ENCODE measurements at places on chromosomes 11 and 22.

GRCh38 chr11:109851780-109852390 lies 241.3 kb upstream of the ZC3H12C start:
- DNase-seq = no peak

DNA sequence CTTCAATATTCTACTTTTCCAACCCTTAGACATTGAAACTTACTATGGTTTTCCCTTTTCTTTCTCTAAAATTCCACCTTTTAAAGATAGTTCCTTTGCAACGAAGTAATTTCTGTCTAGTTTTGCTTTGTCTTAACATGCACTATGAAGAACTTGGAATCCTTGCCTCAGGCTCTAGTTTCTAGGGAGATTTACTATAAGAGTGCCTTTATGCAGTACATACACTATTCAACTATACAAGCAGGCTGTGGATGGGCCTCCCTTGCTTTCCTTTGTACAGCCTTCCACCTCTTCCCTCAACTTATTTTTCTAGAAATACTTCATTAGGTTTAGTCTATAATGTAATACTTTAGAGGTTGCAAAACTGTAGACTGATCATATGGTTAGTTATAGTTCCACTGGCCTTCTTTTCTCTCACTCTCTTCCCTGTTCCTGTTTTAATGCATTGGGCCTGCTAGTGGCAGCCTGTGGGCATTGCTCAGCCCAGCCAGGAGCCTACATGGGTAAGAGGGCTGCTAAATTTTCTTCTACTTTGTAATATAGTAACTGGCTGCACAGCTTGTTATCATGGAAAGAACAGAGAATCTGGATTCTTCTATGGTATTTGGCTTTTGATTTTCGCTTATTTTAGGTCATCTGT lies 100.2 kb downstream of the C11orf87 start:
- DNase-seq = no peak

GRCh38 chr11:107017433-107018218 lies 650 bp downstream of the GUCY1A2 start:
- peak; percentile 37 for DNase-seq

DNA sequence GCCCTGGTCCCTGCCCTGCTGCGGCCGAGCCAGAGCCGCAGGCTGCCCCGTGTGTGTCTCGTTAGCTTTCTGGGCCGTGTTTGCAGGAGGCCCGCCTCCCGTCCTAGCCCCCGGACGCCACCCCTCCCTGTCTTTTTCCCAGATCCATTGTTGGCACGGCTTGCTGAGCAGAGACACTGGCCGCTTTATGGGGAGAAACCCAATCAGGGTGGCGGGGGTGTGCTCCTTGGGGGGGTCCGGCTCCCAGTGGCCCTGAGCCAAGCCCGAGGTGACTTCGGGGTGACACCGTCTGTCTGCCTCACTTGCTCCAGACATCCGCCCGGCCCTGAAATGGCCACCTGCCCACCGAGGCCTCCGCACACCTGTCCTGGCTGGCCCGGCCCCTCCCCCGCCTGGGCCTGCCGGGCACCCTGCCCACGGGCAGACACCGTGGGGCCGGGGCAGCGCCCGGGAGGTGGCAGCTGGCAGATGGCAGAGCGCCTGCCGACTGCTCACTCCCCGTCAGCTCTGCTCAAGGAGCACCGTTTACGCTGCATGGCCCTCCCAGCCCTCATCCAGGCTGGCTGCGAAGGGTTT lies 43.1 kb upstream of the PPARA start:
- DNase-seq = no peak

DNA sequence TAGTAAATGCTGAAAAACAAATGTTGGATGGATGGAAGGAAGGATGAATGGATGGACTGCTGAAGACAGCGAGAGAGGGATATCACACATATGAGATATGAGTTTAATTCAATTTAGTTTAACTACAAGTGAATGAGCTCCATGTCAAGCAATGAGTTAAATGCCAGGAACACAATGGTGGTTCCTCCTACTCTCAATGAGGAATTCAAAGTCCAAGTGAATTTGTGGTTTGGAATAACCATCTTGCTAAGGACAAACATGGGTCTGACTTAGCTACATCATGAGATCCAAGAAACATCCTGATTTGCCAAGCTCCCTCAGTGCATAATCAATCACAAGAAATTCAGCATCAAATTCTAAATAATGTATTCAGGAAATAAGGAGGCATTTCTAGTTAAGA lies 26.1 kb upstream of the PPP2R1B start:
- DNase-seq = no peak

DNA sequence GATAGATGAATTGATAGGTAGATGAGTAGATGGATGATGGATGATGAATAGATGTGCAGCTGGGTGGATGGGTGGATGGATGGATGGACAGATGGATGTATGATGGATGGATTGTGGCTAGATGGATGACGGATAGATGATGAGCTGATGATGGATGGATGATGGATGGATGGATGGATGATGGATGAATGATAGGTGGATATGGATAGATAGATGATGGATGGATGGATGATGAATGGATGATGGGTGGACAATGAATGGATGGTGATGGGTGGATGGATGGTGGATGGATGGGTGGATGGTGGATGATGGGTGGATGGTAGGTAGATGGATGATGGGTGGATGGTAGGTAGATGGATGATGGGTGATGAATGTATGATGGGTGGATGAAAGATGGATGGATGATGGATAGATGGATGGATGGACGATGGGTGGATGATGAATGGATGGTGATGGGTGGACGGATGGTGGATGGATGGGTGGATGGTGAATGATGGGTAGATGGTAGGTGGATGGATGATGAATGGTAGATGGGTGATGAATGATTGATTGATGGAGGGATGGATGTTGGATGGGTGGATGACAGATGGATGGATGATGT lies 1261.7 kb downstream of the BRD1 start:
- DNase-seq = no peak

- DNase-seq = no peak
Observed at GRCh38 chr11:34356913-34357700, 703 bp downstream of the ABTB2 start.

- no peak for DNase-seq
Observed at GRCh38 chr11:108322666-108323065, 99.8 kb downstream of the ATM start.

- no peak for DNase-seq
Observed at GRCh38 chr22:44449061-44449682, 48.9 kb downstream of the RTL6 start.

GRCh38 chr22:43263645-43264514 lies 76.9 kb upstream of the TTLL12 start:
- DNase-seq = peak; percentile 56

DNA sequence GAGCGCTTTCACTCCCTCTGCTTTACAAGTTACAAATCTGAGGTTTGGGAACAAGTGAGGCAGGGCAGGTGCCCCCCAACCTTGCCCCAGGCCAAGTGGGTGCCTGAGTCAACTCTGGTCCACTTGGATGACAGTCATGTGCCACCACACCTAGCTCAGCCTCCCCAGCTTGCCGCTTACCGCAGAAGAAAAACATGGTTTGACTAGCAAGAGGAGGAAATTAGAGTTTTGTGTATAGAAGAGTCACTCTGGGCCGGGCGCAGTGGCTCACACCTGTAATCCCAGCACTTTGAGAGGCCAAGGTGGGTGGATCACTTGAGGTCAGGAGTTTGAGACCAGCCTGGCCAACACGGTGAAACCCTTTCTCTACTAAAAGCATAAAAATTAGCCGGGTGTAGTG lies 27.7 kb upstream of the CHKA start:
- DNase-seq = no peak

GRCh38 chr11:11073996-11074395 lies 216.1 kb upstream of the ZBED5 start:
- DNase-seq = no peak

DNA sequence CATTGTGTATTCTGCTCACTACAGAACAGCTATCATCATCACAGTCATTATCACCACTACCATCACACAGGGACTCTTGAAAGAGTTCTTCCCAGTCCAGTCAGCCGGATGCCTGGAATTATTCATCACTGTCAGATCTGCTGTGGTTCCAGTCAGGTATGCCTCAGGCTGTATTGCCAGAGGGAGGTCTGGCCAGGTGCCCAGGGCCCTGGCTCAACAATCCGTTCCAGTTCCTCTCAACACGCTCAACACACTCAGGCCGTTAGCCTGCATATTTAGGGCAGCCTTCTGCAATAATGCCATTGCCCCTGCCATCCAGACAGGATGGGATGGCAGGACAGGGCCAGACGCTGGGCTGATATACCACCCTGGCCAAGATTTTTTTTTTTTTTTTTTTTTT lies 28.6 kb upstream of the RASL10A start:
- peak; percentile 60 for DNase-seq

DNA sequence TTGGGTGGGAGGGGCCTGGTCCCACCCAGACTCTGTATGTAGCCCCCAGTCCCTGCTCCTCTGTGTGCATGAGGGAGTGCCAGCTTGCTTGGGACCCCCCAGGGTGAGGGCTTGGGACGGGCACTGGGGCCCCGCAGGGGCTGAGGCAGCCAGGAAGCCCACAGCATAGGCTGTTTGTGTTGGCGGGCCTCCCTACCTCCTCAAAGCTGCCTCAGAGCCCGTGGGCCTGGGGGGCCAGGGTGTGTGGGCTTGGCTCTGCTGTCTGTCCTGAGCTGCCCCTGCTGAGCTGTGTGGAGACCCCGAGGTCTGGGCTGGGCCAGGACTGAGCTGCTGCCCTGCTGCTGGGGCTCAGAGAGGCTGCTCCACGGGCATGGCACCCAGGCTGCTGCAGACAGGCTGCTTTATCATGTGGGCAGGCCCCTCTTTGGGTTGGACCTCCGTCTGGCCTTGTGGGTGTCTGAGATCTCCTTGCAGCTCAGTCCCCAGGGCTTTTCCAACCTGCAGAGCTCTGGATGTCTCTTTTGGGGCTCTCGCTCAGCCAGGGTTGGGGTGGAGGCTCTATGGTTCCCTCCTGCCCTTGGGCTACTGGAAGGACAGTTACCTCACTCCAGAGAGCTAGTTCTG lies 3.3 kb downstream of the TSPAN4 start:
- DNase-seq = no peak

- DNase-seq = no peak
Observed at GRCh38 chr11:108558222-108558621, 35.3 kb downstream of the EXPH5 start.

GRCh38 chr22:27844656-27845591 lies 43.4 kb upstream of the MN1 start:
- DNase-seq = peak; percentile 79

DNA sequence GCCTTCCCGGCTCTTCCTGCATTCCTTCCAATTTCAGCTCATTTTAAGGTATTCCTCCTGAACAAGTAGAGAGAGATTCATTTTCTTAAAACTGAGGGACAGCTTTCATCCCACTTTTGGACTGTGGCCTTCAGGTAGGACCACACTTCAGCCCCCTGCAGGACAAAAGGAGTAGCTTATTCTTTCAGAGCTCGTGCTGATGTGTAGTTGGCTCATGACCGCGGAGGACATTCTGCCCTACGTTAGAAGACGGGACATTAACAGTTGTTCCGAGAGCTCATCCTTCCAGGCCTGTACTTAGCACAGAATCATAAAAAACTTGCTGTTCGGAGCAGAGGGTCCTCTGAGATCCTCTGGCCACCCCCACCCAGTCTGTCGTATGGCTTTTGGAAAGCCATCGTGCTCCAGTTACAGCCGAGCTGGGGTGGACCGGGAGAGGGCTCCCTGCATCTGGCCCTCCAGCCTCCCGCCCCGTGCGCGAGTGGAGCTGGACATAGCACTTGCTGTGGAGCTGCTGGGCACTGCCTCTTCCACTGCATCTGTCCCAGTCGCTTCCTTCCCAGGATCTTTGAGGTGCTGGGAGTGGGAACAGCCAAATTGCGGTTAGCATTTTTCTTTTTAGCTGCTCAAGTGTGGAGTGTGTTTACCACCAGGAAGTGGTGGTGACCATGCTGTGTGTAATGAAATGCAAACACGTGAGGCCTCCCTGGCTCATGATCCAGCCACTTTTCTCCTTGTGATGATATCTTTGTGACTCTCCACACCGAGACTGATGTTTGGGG lies 250.3 kb downstream of the TBC1D22A start:
- DNase-seq = no peak

- no peak for DNase-seq
Observed at GRCh38 chr22:47586038-47586437, 823.6 kb downstream of the TBC1D22A start.

- DNase-seq = peak; percentile 25
Observed at GRCh38 chr11:129143335-129143734, 48.8 kb downstream of the ARHGAP32 start.

GRCh38 chr11:25710975-25711374 lies 621.0 kb upstream of the ANO3 start:
- no peak for DNase-seq

DNA sequence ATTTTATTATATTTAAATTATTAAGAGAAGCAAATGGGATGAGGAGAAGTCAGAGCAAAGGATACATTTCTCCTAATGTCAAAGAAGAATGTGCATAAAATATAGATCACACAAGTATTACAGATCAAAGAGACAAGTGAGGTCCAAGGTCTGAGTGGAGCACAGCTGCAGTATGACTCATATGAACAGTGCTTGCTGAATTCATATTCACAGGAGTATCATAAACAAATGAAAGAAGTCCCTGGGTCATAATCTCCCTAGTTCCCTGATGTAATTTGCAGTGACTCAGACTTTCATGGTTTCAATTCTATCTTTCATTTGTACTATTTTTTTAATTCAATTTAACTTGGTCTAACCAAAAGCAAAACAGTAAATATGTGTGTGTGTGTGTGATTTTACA lies 499.0 kb upstream of the CCDC179 start:
- peak; percentile 20 for DNase-seq

GRCh38 chr11:86211619-86212018 lies 32.9 kb upstream of the EED start:
- DNase-seq = no peak

DNA sequence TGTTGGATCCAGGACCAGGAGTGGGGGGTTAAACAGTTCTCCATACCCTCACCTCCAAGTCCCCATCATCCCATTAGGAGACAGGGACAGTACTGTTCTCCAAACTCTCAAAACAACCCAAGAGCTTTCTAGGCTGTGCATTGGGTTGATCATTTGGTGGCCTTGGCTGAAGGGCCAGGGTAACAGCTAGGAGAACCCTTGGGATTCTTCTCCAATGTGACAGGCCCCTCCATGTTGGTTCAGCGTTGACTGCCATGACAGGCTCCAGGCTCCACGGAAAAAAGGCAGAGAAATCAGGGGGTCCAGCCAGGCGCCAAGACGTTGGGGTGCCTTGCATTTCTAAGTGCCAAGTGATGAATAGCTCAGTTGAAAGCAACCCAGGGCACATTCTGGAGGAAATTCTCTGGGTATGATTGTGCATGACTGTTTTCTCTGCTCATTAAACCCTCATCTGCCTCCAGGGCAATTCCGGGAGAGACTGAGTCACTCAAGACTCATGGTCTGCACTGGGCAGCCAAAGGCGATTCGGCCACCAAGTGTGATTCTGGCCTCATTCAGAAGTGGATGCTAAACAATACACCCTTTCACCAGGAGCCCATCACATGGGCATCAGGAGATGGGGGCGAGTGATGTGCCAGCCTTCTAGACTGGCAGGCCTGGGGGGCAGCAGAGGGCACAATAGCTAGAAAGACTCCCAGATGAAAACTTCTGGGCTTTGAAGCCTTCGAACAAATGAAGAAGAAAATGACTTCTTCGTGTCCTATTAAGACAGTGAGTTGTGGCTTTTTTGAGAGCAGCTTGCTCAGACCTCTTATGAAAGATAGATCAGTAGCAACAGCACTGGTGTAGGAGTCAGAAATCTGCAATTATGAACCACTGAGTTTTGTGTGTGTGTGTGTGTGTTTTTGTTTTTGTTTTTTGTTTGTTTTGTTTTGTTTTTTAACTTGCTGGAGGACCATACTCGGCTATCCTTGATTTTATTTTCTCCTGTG lies 27.7 kb downstream of the CD44 start:
- DNase-seq = no peak

Measured in hindlimb muscle (tissue), 1 donor.